Activated B cell treated with CpG ODN at 0.5 μM for 24 hours (primary cell): ENCODE measurements at places on chromosomes 7 and 10. TPM values are rescaled to one million over a fixed set of nuclear protein-coding genes. Genes with fewer than 3 reads are reported as not detected.

- DNase-seq = no peak
- no peaks in the 10 kb centered on the region for H3K27me3 ChIP-seq
- peak overlapping the region; percentile 30 for H3K4me3 ChIP-seq
- peaks cover 37% of the 10 kb centered on the region for H3K36me3 ChIP-seq
- H3K27ac ChIP-seq = peak overlapping the region; percentile 72
- H3K4me1 ChIP-seq = peaks cover 41% of the 10 kb centered on the region
These were observed 87.8 kb downstream of the LCOR start for GRCh38 chr10:96919785-96920430.

DNA sequence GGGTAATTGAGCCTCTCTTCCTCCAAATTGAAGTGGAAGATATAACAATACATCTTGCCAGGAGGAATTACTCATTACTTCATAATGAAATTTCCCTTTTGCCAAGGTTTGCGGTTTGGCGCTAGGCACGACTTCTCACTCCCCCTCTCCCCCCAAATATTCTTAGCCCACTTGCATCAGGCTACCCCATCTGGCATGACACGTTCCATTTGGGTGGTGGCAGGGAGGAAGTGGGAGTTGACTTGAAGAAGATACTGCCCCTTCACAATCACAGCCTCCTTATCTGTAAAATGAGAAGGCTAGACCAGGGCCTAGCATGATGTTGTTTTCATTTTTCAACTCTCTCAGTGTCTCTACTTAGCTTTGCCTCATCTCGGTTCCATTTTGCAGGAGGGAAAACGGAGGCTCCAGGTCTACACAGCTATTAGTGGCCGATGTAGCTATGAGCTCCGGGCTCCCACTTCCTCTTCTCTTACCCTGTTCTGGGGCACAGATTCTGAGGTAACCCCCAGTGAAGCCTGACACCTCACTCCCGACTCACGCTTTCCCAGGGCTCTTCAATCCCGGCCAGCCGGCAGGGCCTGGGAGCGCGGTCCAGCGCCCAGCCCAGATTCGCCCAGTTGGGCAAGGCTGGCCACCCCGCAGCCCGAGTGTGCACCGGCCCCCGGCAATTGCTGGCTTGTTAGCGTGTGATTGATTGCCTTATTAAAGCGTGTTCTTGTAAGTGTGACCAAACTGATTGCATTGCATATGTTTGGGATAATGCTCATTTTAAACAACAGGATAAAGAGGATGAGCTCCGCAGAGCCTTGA is 6.5 kb downstream of the EVX1 start:
- DNase-seq = no peak
- peaks cover 78% of the 10 kb centered on the region for H3K27me3 ChIP-seq
- peaks cover 33% of the 10 kb centered on the region for H3K4me1 ChIP-seq
- no peaks in the 10 kb centered on the region for H3K36me3 ChIP-seq
- H3K27ac ChIP-seq = no peak overlapping the region
- H3K4me3 ChIP-seq = no peak overlapping the region

The PLEKHS1 gene
- 0.07 TPM in 1 of 2 replicates, not detected in the other for total RNA-seq

The UNCX gene
- total RNA-seq = not detected in 2 replicates

DNA sequence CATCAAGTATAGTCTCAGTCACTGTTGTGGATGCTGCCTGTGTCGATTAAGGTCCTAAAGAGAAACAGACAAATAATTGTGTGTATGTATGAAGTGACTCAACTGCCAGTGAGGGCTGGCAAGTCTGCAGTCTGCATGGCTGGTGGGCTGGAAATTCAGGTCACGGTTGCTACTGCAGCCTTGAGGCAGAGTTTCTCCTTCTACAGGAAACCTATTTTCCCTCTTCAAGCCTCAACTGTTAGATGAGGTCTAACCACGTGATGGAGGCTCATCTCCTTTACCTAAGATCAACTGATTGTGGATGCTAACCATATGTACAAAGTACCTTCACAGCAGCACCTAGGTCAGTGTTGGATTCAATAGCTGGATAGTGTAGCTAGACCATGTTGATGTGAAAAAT is 29.9 kb downstream of the MBL2 start:
- no peaks in the 10 kb centered on the region for H3K4me1 ChIP-seq
- no peak overlapping the region for H3K27ac ChIP-seq
- no peak for DNase-seq
- H3K36me3 ChIP-seq = no peaks in the 10 kb centered on the region

DNA sequence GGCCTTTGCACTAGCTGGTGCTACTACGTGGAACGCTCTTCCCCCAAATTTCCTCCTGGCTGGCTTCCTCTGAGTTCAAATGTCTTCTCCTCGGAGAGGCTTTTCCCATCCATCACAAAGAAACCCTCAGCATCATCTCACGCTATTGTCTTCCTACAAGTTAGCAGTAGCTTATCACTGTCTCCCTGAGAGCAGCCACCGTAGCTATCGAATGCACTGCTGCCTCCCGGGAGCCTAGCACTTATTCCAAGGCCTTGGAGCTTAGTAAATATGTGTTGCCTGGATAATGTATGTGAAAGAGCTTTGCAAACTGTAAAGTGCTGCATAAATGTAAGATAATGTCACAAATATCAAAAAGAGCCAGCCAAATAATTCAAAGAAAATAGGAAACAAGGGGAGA is 124.4 kb downstream of the KCNMA1 start:
- H3K27me3 ChIP-seq = no peaks in the 10 kb centered on the region
- H3K4me3 ChIP-seq = no peak overlapping the region
- no peak for DNase-seq
- no peaks in the 10 kb centered on the region for H3K36me3 ChIP-seq
- no peak overlapping the region for H3K27ac ChIP-seq
- no peaks in the 10 kb centered on the region for H3K4me1 ChIP-seq

DNA sequence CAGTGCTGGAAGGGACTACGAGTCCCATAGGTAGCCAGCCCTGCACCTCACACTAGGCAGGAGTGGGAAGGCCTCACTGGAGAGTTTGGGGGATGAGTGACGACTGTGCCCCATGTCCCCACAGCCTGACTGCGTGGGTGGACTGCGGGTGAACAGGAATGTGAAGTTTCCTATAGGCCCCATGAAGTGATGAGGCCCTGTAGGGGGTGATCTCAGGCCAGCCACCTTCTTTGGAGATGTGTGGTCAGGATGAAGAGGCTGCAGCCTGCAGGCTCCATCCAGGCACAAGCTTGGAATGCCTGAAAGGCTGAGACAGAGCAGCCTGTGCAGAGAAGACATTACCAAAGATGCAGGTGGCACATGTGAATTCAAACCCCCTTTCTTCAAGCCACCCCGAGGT is 94.9 kb downstream of the CPXM2 start:
- peaks cover 4% of the 10 kb centered on the region for H3K27me3 ChIP-seq
- H3K4me1 ChIP-seq = no peaks in the 10 kb centered on the region
- no peak overlapping the region for H3K27ac ChIP-seq
- H3K4me3 ChIP-seq = no peak overlapping the region
- no peaks in the 10 kb centered on the region for H3K36me3 ChIP-seq

The FAM171A1 gene
- total RNA-seq = 0.05 TPM in 1 of 2 replicates, not detected in the other

The ACBD7 gene
- total RNA-seq = not detected in 2 replicates

DNA sequence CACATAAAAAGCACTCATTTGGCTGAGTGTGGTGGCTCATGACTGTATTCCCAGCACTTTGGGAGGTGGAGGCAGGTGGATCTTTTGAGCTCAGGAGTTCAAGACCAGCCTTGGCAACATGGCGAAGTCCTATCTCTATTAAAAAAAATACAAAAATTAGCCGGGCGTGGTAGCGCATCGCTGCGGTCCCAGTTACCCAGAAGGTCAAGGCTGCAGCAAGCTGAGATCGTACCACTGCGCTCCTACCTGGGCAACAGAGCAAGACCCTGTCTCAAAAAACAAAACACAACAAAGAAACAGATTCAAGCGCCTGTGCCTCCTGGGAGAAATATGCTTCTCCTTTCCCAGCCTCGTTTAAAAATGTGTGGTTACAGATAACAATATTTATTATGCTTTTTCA is 2.2 kb upstream of the ABCF2 start:
- no peak overlapping the region for H3K4me3 ChIP-seq
- no peak for DNase-seq
- peaks cover 27% of the 10 kb centered on the region for H3K36me3 ChIP-seq

The PON1 gene
- not detected in 2 replicates for total RNA-seq

The HOXA13 gene
- not detected in 2 replicates for total RNA-seq

- H3K27ac ChIP-seq = no peak overlapping the region
- H3K27me3 ChIP-seq = no peaks in the 10 kb centered on the region
- H3K4me3 ChIP-seq = no peak overlapping the region
These were observed 52.6 kb downstream of the BICC1 start for GRCh38 chr10:58565271-58565670.

DNA sequence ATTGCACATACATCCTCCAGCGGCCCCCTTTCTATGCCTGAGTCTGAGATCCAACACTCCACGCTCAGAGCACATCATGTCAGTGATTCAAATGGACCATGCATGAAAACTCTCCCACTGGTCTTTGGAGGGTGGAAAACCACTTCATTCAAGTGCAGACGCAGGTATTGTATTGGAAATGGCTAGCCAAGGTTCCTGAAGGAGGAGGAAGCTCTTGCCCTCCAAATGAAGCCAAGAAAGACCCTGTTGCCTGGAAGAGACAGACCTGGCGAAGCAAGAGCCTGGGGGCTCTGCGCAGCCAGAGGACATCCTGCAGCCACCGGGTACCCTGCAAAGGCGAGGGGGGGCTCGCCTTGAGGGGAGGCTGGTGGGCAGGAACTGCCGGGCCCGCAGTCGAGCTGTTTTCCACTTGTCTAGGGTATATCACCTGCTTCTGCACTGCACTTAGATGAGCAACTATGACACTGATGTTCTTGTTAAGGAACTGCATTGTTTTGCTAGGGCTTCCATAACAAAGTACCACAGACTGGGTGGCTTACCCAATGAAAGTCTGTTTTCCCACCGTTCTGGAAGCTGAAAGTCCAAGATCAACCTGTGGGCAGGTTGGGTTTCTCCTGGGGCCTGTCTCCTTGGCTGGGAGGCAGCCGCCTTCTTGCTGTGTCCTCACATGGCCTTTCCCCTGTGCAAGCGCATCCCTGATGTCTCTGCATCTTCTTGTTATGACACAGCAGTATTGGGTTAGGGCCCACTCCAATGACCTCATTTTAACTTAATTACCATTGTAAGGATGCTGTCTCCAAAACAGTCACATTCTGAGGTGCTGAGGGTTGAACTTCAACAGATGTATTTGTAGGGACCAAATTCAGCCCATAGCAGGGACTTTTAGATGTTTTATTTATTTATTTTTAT is 233.4 kb downstream of the ARHGAP12 start:
- H3K36me3 ChIP-seq = no peaks in the 10 kb centered on the region
- H3K27me3 ChIP-seq = peaks cover 2% of the 10 kb centered on the region
- H3K4me3 ChIP-seq = no peak overlapping the region
- no peak overlapping the region for H3K27ac ChIP-seq
- no peak for DNase-seq
- peaks cover 3% of the 10 kb centered on the region for H3K4me1 ChIP-seq

DNA sequence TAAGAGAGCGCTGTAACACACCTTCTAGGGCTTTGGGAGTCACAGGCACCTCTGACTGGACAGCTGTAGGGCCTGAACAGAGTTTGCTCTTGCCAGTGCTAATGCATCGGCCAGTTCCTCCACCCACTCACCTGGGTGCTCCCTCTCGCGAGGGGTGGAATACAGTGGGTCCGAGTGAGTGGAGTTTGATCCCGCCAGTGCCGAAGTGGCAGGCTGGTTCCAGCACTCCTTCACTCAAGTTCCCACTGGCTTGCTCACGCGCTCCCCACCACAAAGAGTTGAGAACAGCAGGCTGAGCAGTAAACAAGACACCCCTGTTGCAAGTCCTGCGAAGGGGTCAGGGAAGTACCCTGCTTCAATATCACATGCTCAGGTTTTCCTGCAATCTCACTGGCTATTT is 91.8 kb downstream of the SNX13 start:
- H3K4me1 ChIP-seq = peaks cover 16% of the 10 kb centered on the region
- DNase-seq = no peak
- H3K36me3 ChIP-seq = peaks cover 74% of the 10 kb centered on the region
- H3K27ac ChIP-seq = no peak overlapping the region
- no peaks in the 10 kb centered on the region for H3K27me3 ChIP-seq

DNA sequence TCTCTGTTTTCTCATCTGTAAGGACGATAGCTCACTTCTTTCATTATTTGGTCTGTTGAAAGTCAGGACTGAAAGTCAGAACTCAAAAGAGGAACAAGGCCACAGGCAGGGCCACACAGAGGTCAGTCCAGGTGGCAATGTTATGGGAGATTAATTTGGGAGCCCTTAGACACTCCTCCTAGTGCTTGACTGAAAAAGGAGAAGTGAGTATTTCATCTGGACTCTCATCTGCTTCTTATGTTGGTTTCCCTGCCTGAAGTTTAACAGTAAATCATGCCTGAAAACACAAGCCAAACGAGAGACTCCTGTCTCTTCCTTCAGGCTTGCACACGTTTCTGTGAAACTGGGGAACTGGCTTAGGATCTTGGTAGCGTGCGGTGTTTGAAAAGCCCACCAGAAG is 248.5 kb downstream of the BUB3 start:
- H3K4me1 ChIP-seq = peaks cover 56% of the 10 kb centered on the region
- no peaks in the 10 kb centered on the region for H3K27me3 ChIP-seq
- DNase-seq = no peak
- peaks cover 3% of the 10 kb centered on the region for H3K36me3 ChIP-seq

The NODAL gene
- total RNA-seq = not detected in 2 replicates

The PDE6C gene
- total RNA-seq = not detected in 2 replicates

The FOXI2 gene
- total RNA-seq = not detected in 2 replicates

DNA sequence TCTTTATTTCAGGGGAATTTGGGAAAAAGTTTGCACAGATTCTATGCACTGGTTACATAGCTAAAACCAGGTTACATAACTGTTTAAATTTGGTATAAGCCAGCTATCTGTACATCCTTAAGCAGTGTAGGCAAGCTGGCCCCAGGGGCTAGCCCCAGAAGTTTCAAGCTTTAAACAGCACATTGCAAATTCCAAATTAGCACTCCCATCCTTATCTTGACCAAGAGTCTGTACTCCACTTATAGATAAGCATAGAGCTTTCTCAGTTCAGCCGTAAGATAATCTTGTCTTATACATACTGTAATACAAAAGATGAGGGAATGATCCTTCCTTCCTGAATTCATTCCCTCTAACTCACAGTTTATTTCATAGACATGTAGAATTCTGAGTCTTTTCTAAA is 109.3 kb downstream of the SPAG6 start:
- H3K27ac ChIP-seq = peak overlapping the region; percentile 85
- no peaks in the 10 kb centered on the region for H3K36me3 ChIP-seq
- no peak for DNase-seq
- H3K27me3 ChIP-seq = no peaks in the 10 kb centered on the region
- H3K4me1 ChIP-seq = peaks cover 34% of the 10 kb centered on the region
- H3K4me3 ChIP-seq = peak overlapping the region; percentile 46

The PARD3 gene
- total RNA-seq = 0.11 and 0.12 TPM in 2 replicates

The PRSS1 gene
- not detected in 2 replicates for total RNA-seq

DNA sequence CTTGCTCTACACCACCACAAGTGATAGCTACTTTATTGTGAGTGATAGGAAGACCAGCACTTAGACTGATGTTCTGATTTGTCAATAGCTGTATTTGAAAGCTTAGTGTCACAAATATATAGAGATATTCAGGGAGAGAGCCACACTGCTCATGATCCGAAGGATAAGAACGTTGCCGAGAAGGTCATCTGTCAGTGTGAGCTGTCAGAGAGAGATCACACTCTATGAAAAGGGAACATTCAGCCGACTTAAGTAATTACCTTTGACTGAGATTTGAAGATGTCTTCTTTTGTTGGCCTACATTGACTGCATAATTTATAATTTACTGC is 322.6 kb downstream of the TFEC start:
- no peaks in the 10 kb centered on the region for H3K27me3 ChIP-seq
- no peak overlapping the region for H3K4me3 ChIP-seq
- no peak for DNase-seq
- no peaks in the 10 kb centered on the region for H3K4me1 ChIP-seq
- H3K27ac ChIP-seq = no peak overlapping the region

- no peaks in the 10 kb centered on the region for H3K36me3 ChIP-seq
- H3K27me3 ChIP-seq = peaks cover 16% of the 10 kb centered on the region
- no peak overlapping the region for H3K4me3 ChIP-seq
- DNase-seq = no peak
- H3K27ac ChIP-seq = no peak overlapping the region
- no peaks in the 10 kb centered on the region for H3K4me1 ChIP-seq
These were observed 122.9 kb upstream of the LYZL2 start for GRCh38 chr10:30752481-30752881.

The MLXIPL gene
- total RNA-seq = not detected in 2 replicates

The ECHDC3 gene
- total RNA-seq = 10.1 and 12.5 TPM in 2 replicates

The PON3 gene
- total RNA-seq = not detected in 2 replicates

The OLAH gene
- not detected in 2 replicates for total RNA-seq
